ENCODE measurements at places on chromosomes 5 and 9.

GRCh38 chr5:126794157-126794828 lies 17.4 kb downstream of the LMNB1 start:
- DNase-seq = no peak

- DNase-seq = no peak
These were observed 30.3 kb downstream of the ZNF608 start for GRCh38 chr5:124716169-124716568.

DNA sequence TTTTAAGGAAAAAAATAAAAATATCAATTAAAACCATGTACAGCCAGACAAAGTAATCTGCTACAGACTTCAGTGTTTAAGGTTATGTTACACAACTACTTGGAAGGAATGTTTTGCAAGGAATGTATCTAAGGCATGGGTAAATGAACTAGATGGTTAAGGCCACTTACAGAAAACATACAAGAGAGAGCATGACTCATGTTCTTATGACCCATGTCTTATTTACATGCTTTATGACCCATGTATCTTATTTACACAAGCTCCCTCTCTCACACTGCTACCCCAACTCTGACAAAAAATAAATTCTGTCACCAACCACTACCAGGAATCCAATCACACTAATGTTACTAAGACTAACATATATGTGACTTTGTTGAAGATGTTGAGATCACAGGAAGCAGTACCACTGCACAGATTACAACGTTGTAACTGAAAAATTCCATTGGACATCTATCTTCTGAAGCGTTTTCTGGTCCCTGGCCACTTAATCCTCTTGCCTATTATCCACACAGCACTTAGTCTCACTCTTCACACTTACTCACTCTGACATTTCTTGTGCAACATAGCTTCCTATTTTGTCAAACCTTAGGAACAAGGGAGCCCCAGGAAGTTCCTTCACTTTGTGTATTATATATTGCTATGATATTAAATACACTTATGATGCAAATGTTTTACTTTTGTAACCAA lies 1630.1 kb upstream of the C9orf72 start:
- no peak for DNase-seq

DNA sequence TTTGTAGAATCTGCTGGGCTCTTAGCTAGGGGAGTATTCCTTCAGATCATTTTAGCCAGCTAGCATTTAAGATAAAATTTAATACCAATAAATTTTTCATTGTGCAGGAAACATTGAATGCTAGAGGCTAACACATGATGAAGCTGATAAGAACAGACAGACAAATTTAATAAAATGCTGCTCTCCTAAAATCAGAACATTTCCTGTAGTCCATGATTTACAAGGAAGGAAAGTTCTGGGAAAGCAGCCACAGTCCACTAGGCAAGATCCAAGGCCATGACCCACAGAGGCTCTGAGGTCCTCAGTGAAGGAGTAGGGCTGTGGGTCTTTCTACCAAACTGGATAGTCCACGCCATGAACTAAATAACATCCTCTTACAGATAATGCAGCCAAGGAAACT lies 253.0 kb downstream of the ICE1 start:
- DNase-seq = no peak

DNA sequence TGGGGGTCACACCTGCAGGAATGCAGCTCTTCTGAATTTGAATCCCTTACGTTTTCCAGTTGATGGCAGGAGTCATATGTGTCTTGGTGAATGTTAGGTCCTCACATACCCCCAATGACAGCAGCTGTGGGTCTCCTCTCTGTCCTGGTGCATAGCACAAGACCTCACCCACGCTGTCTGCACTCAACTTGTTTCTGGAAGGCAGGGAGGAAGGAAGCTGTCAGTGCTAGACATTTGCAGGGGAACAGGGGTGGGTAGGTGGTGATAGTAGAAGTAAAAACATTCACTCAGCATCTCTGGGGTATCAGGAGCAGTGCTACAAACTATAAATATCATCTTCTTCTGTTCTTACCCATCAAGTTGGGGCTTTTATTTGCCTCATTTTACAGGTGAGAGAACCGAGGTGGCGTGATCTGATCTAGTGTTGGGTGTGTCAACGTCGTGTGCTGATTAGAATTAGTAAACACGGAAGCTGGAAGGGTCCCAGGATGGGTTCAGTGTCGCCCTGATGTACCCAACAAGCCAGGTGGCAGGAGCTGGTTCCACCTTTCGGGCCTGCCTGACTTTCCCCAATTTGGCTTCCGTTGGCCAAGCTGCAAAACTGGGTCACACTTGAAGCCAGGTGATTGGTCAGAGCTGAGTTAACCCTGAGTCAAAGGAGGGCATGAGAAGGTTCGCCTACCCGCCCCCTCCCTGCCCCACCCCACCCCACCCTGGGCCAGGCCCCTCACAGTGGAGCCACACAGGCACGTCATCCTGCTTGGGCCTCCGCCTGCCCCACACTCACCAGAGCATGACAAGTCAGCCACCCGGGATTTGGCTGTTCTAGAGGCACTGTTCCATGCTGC lies 15.8 kb downstream of the ERGIC1 start:
- DNase-seq = no peak

DNA sequence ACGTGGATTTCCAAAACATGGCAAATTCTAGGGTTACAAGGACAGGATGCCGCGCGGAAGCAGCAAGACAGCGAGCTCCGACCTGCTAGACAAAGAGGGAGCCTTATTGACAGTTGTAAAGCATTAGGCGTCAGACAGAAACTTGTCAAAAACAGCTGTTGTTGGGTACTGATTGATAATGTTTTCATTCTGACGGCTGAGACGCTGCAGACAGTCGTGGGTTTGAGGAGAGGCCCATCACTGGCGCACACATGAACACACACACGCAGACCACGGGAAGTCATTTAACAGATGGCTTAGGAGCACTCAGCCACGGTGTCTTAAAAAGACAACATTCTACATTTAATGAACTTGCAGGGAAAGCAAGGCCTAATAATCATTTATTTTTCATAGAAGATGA lies 324.0 kb downstream of the NDUFS4 start:
- DNase-seq = no peak
